ENCODE measurements at places on chromosomes 1 and 21.

DNA sequence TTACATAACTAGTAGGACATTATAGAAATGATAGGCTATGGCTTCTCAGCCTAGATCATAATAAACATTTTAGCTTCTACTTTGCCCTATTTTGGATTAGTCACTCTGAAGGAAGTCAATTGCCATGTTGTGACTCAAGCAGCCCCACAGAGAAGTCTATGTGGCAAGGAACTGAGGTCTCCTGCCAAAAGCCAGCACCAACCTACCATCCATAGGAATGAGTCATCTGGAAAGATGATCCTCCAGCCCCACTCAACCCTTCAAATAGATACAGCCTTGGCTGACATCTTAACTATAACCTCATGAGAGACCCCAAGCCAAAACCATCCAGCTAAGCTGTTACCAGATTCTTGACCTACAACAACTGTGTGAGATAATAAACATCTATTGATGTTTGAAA lies 76.3 kb upstream of the BEND5 start:
- DNase-seq = no peak

GRCh38 chr1:35544976-35545375 lies 12.2 kb downstream of the KIAA0319L start:
- DNase-seq = peak; percentile 67

GRCh38 chr1:161879261-161879660 lies 113.1 kb downstream of the ATF6 start:
- no peak for DNase-seq

GRCh38 chr1:231187571-231187970 lies 25.7 kb downstream of the TRIM67 start:
- no peak for DNase-seq

GRCh38 chr21:45539046-45539795 lies 3.0 kb downstream of the SLC19A1 start:
- no peak for DNase-seq

GRCh38 chr21:44263221-44263760 lies 1.6 kb upstream of the DNMT3L start:
- no peak for DNase-seq
